ENCODE measurements at places on chromosomes 2 and 18.

DNA sequence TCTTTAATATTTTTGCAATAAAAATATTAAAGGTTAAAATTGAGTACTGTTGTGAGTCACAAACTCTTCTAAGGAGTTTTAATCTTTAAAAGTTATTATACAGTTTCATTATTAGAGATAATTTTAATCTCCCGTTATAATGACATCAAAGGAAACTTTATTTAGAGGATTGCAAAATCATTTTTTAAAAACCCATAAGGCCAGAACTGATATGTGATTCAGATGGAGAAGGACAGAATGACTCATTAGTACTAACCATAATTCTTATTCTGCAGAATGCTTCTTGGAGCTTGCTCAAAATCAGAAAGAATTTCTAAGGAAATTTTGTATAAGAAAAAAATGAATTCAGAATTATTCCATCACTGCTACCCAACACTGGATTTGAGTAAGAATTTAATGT, 12.5 kb upstream of the HNRNPLL start:
- no peak for DNase-seq

- no peak for DNase-seq
These were observed 67.2 kb downstream of the SLC8A1 start for GRCh38 chr2:40384714-40385113.

- no peak for DNase-seq
These were observed 750 bp upstream of the RMP24 start for GRCh38 chr18:35971661-35972196.

DNA sequence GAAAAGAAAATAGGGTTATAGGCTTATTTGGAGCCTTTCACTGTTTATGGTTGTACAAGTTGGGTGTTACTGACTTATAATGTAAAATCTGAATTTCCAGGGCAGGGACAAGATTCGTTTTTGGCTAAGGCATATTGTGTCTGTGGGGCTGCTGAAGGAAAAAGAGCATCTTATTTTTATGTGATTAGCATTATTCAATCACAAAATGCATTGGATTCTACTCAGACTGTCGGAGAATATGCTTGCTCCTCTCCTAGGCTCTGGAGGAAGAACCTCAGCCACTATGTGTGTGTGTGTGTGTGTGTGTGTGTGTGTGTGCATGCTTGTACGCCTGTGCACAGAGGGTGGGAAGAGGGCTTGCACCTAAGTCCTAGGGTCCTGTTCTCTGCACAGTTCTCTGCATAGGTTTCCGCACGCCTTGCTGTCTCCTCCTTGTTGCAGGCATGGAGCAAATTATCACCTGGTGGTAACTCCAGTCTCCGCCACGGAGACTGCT, 44.3 kb downstream of the AGAP1 start:
- no peak for DNase-seq

GRCh38 chr2:231530099-231531011, at the start of gene NMUR1:
TSS of gene NMUR1 (minus strand) at chr2:231530445. CDS start at chr2:231530361, 84 bp downstream.
- DNase-seq: peak; percentile 53

GRCh38 chr18:32966141-32966540, 193.3 kb upstream of the KLHL14 start:
- DNase-seq: no peak

GRCh38 chr18:74901362-74902146, 303.9 kb downstream of the ZNF407 start:
- no peak for DNase-seq

GRCh38 chr2:211455216-211455841, 898.9 kb downstream of the CPS1 start:
- peak; percentile 2 for DNase-seq

Measured in stimulated activated CD4-positive, alpha-beta T cell treated with anti-CD3 and anti-CD28 coated beads, TNF-alpha, amount 100 ng/mL, for 24 hours (primary cell).